ENCODE measurements at places on chromosomes 12 and 14.

GRCh38 chr12:12557733-12558132, 4.9 kb downstream of the DUSP16 start:
- DNase-seq = no peak

- DNase-seq = no peak
Measured at GRCh38 chr12:92452763-92453162, 250.0 kb upstream of the PLEKHG7 start.

DNA sequence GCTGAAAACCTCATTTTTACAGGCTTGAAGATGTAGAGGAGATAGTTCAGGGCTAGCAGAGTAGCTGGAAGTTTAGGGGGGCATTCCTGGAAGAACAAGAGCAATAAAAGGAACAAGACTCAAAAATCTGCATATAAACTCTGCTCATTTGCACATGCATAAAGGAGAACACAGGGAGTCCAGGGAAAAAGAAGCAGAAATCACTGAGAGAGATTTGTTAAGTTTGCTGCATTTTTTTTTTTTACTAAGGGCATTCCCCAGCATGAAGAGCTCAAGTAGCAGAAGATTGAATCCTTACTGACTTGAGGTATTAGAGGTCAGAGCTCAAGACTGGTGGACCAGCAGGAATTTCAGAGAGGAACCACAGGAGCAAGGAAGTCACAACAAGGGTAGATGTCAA, 28.2 kb upstream of the BCL11B start:
- no peak for DNase-seq

- no peak for DNase-seq
Measured at GRCh38 chr12:44626883-44627282, 249.2 kb downstream of the NELL2 start.

DNA sequence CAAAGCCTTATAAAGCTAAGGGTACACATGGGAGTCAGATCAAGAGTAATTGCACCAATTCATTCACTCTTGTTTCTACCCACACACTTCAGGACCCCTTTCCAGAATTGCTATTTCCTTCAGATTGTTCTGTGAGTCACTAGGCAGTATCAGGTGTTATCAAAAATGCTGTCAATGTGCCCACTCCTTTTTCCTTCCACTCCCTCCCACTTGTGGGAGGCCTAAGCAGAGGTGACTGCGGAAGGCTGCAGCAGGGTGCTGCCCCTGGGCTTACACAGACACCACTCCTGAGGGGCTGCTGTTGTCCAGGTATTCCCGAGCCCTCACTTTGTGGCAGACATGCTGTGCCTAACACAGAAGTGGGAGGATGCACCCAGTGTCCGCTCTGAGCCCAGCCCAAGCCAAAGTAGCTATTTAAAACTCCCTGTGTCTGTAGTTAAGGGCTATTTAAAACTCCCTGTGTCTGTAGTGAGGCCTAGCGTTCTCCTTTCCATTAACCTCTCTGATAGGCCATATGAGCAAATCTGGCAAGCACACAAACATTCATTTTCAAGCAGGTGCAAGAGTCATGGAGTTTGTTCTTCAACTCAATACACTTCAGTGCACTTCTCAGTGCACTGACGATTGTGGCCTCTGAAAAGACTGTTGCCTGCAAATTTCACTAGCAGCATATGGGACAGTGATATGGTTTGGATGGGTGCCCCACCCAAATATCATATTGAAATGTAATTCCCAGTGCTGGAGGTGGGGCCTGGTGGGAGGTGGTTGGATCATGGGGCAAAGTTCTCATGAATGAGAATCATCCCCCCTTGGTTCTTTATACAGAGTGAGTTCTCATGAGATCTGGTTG, 117.8 kb downstream of the PHLDA1 start:
- no peak for DNase-seq
